ENCODE measurements at places on chromosomes 11 and 22.

GRCh38 chr22:29141078-29141688 is 64.5 kb upstream of the EMID1 start:
- DNase-seq: no peak

DNA sequence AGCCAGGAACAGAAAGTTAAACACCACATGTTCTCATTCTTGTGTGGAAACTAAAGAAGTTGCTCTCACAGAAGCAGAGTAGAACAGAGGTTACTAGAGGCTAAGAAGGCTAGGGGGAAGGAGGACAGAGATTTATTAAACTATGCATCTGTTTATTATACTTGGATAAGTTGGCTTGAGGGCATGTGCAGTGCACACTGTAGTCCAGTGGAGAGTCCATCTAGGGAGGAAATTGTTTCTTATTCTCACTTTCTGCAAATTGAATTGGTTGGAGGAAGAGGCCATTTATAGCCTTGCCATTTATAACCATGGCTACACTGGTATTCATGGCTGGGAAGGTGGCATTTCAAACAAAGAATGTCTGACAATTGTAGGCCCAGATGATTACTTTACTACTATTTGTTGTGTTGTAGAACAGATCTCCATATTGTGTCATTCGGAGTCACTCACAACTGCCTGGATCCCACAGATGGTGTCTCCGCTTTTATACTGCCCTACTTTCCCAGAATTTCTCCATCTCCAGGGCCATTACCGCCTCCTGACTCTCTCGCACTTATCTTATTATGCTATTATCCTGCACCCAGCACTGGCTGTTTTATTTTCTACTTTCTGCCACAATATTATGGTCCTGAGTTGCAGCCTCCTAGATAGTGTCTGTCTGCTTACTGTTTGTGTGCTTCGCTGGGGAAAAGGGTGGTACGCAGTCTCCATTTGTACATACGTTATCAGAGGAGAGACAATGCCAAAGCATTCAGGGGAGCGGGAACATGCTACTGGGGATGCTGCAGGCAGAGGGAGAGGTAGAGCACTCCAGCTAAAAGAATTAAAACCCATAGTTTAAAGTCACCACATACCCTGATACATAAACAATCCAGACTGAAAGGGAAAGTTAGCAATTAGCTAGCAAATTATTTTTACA is 169.3 kb upstream of the BLID start:
- no peak for DNase-seq

DNA sequence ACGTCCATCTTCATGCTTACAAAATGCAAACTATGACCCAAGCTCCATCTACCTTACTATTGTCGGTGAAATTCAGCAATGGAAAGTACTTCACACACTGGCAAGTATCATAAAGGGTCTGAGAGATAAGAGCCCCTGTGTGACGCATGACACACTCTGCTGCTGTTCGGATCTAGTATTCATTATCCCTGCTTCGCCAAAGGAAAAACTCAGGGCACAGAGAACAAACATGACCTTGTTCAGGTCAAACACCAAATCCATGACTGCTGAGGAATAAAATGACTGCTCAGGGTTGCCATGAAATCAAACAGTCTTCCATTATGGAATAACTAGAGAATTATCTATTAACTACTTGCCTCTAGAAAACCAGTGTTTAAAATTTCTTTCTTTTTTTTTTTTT is 73.0 kb downstream of the MICAL3 start:
- DNase-seq: no peak

GRCh38 chr22:42676059-42676607 is 26.9 kb upstream of the CYB5R3 start:
- no peak for DNase-seq

- DNase-seq: no peak
These were observed 1517.4 kb downstream of the BRD1 start for GRCh38 chr22:48310289-48310688.

DNA sequence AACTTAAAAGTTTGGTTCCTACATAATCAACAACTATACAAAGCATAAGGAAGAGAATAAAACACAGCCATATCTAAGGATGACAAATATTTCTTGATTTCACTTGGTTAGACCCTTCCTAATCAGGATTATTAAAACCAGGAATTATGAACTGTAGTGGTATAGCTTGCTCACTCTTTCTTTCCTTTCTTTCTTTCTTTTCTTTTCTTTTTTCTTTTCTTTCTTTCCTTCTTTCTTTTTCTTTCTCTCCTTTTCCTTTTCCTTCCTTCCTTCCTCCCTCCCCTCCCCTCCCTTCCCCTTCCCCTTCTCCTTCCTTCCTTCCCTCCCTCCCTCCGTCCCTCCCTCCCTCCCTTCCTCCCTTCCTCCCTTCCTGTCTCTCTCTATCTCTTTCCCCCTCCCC is 78.0 kb downstream of the HORMAD2 start:
- no peak for DNase-seq

- DNase-seq: no peak
These were observed 39.9 kb downstream of the OR2AT4 start for GRCh38 chr11:75056814-75057213.

GRCh38 chr11:11843211-11843621 is 1.4 kb downstream of the USP47 start:
- no peak for DNase-seq

DNA sequence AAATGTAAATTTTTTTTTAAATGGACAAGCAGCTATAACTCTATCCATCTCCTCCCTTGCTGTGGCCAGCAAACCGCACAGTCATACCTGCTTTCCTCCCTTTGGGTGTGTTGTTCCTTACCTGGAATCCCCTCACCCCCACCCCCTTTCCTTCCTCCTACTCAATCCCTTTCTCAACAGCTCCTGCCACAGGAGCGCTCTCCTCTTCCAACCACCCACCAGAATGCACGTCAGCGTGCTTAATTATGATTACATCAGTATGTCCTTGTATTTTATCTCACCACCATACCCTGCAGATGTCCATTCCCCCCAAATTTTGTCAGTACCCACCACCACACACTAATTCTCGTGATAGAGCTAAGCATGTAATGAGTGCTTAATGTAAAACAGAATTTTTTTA is 60.9 kb upstream of the LMO2 start:
- no peak for DNase-seq

DNA sequence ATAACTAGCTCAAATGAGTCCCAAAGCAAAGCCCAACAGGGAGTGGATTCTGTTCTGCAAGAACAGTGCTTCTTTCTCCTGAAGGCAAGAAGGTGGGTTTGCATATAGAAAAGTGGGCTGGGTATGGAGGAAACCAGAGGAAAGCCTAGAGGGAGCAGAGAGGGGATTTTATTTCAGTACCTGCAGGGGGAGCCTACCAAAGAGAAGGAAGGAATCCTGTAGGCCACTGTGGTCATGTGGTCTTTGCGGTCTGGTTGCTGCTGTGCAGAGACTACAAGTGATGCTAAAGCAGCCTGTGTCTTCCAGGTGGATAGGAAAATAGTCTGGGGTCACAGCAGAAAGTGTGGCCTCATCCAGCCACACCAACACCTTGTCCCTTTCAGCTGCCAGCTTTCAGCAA is 33.2 kb upstream of the ZBTB16 start:
- DNase-seq: no peak

- DNase-seq: no peak
These were observed at the start of gene SAAL1 for GRCh38 chr11:18105802-18106574. Gene SAAL1 (minus strand): TSS chr11:18106082. CDS start chr11:18106041, 41 bp downstream.

- DNase-seq: no peak
These were observed 186.6 kb downstream of the MAML2 start for GRCh38 chr11:96156379-96156722.

GRCh38 chr11:19651653-19652052 is 61.0 kb upstream of the NAV2 start:
- no peak for DNase-seq

GRCh38 chr11:77517226-77517625 is 43.3 kb upstream of the PAK1 start:
- DNase-seq: no peak

- no peak for DNase-seq
These were observed 171.7 kb downstream of the TTC28 start for GRCh38 chr22:28507896-28508295.

DNA sequence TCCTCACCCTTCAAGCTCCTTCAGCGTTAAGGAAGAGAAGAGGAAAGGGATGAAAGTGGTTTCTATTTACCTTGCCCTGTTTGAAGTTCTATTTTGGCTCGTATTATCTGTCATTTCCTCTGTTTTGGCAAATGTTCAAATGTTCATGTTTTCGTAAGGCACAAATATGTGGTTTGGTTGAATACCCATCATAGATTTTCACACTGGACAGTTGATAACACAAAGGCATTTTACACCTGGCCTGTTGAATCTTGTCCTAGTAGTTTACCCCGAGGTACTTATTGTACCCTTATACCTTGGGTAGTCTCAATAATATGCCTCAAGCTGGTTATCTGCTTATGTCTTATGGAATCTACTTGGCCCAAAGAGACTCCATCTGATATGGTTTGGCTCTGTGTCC is 706.9 kb downstream of the METTL15 start:
- DNase-seq: no peak

- DNase-seq: no peak
These were observed 41.5 kb upstream of the CNTN5 start for GRCh38 chr11:98979205-98979604.
